DND-41 (cell line): ENCODE measurements at places on chromosomes 16 and 17.

DNA sequence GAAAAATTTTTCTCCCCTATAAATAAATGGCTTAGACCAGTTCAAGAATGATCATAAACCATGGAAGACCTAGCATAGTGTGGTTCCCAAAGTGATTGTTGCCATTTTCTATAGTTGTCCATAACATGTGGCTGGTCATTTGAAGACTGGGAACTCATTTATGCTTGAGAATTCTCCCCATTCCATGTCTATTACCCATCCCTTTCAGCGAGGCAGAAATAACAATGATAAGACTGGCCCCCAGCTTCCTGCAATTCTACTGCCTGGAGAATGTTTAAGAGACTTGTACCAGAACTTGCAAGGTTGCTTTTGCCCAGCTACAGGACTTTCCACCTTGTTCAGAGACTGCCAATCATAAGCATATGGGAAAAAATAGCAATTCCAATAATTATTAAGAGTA, 146.5 kb upstream of the CDH11 start:
- DNase-seq = no peak
- no peaks in the 10 kb centered on the region for H3K27me3 ChIP-seq
- H3K4me3 ChIP-seq = no peak overlapping the region
- no peak overlapping the region for H3K27ac ChIP-seq
- no peaks in the 10 kb centered on the region for H3K4me1 ChIP-seq
- H3K36me3 ChIP-seq = no peaks in the 10 kb centered on the region

- H3K36me3 ChIP-seq = peaks cover 73% of the 10 kb centered on the region
- peaks cover 73% of the 10 kb centered on the region for H3K4me1 ChIP-seq
- peak overlapping the region; percentile 97 for H3K4me3 ChIP-seq
- no peak for DNase-seq
These were observed 1.2 kb downstream of the DDX5 start for GRCh38 chr17:64504769-64505339.

DNA sequence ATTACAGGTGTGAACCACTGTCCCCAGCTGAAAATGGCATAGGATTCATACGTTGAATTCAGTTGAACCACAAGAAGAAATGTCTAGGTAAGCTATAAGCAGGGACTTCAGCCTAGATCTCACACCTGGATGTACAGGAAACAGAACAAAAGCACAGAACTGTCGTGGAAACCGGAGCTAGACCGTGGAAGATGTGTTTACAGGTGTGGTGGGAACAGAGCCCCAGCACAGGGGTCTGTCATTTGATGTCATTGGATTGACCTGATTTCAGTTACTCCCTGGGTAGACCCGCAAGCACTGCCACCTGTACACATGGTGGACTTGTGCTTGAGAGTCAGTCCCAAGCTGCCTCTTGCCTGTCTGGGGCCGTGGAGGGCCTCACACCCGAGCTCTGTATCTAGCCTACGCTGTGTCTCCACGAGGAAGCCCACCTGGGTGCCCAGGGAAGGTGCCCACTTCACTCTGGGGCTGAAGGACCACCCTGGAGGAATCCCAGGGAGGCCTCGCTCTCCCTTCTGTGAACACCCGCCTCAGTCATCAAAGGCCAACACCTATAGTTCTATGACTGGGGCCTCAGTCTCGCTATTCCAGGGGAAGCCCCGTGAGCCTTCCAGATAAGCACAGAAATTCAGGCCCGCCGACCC, 32.2 kb upstream of the MLKL start:
- H3K4me3 ChIP-seq = no peak overlapping the region
- no peak overlapping the region for H3K27ac ChIP-seq
- DNase-seq = no peak
- no peaks in the 10 kb centered on the region for H3K36me3 ChIP-seq

GRCh38 chr17:10757647-10758046, 27.8 kb upstream of the TMEM220 start:
- H3K4me3 ChIP-seq = no peak overlapping the region
- no peaks in the 10 kb centered on the region for H3K36me3 ChIP-seq
- no peaks in the 10 kb centered on the region for H3K27me3 ChIP-seq
- no peak overlapping the region for H3K27ac ChIP-seq

- no peaks in the 10 kb centered on the region for H3K4me1 ChIP-seq
- H3K27ac ChIP-seq = no peak overlapping the region
- no peak overlapping the region for H3K4me3 ChIP-seq
These were observed 5.8 kb downstream of the ARHGEF15 start for GRCh38 chr17:8315764-8316217.

DNA sequence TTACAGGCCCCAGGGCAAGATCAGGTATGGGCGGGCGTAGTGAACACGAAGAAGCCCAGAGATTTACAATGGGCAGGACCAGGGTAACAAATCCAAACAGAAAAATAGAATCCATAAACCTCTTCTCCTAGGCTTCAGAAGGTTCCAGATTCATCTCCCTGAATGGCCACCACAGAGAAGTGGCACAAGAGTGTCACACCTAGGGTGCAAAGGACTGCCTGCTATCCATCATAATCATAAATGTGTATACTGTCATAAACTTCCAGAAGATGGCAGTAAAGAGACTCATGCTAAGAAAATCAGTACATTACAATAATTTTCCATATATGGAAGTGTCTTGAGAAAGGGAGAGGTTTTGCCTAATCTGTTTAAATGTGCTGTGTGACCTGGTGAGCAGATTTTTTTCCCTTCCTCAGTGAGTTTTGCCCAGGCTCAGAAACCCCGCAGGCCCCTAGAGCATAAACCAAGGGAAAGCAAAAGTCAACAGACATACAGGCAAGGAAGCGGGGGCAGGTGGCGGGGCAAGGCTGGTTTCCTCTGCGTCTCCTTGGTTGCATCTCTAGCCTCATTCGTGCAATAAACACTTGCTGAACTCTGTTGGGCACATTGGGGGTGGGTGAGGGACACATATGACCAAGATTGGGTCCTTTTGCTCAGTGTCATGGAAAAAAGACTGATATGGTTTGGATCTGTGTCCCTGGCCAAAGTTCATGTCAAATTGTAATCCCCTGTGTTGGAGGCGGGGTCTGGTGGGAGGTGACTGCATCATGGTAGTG, 92.0 kb upstream of the CDH5 start:
- no peak overlapping the region for H3K27ac ChIP-seq
- H3K4me3 ChIP-seq = no peak overlapping the region
- peaks cover 11% of the 10 kb centered on the region for H3K27me3 ChIP-seq
- no peak for DNase-seq

- H3K27me3 ChIP-seq = no peaks in the 10 kb centered on the region
- peak; percentile 73 for DNase-seq
- H3K27ac ChIP-seq = peak overlapping the region; percentile 55
- H3K36me3 ChIP-seq = no peaks in the 10 kb centered on the region
- peaks cover 32% of the 10 kb centered on the region for H3K4me1 ChIP-seq
- no peak overlapping the region for H3K4me3 ChIP-seq
These were observed 90.7 kb downstream of the PITPNC1 start for GRCh38 chr17:67467500-67468455.

GRCh38 chr17:61517265-61517664, 65.0 kb downstream of the TBX4 start:
- no peaks in the 10 kb centered on the region for H3K36me3 ChIP-seq
- H3K4me3 ChIP-seq = no peak overlapping the region
- H3K27me3 ChIP-seq = peaks cover 4% of the 10 kb centered on the region
- DNase-seq = no peak
- no peak overlapping the region for H3K27ac ChIP-seq
- no peaks in the 10 kb centered on the region for H3K4me1 ChIP-seq

- peaks cover 7% of the 10 kb centered on the region for H3K4me1 ChIP-seq
- no peak overlapping the region for H3K27ac ChIP-seq
- H3K27me3 ChIP-seq = no peaks in the 10 kb centered on the region
- no peak overlapping the region for H3K4me3 ChIP-seq
- H3K36me3 ChIP-seq = no peaks in the 10 kb centered on the region
- no peak for DNase-seq
These were observed 6.6 kb upstream of the IGFBP4 start for GRCh38 chr17:40436636-40437035.

DNA sequence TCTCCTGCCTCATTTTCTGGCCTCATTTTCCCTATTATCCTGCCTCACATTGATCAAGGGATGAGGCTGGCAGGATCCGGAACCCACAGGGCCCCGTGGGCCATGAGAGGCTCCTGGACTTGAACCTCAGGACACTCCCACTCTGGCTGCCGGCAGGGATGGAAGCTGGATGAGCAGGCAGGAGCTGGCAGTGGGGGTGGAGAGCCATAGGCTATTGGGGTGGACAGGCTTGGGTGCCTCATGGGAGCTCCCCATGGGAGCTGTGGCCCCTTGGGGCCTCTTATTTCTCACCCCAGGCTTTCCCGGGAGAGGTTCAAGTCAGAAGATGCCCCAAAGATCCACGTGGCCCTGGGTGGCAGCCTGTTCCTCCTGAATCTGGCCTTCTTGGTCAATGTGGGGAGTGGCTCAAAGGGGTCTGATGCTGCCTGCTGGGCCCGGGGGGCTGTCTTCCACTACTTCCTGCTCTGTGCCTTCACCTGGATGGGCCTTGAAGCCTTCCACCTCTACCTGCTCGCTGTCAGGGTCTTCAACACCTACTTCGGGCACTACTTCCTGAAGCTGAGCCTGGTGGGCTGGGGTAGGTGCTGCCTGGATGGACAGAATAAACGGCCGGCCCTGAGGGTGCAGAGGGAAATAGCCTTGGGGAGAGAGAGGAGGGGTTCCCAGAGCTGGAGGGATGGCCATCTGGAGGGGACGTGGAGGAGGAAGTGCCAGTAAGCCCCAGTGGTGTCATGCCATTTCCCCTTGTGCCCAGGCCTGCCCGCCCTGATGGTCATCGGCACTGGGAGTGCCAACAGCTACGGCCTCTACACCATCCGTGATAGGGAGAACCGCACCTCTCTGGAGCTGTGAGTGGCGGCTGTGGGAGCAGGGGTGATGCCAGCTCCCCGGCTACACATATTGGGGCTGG, 10.7 kb upstream of the DRC7 start:
- H3K27ac ChIP-seq = no peak overlapping the region
- no peak for DNase-seq
- H3K4me1 ChIP-seq = peaks cover 6% of the 10 kb centered on the region
- H3K27me3 ChIP-seq = no peaks in the 10 kb centered on the region
- no peak overlapping the region for H3K4me3 ChIP-seq
- no peaks in the 10 kb centered on the region for H3K36me3 ChIP-seq

GRCh38 chr17:67243284-67243683, 1.7 kb downstream of the HELZ start:
- no peak overlapping the region for H3K4me3 ChIP-seq
- H3K36me3 ChIP-seq = peaks cover 41% of the 10 kb centered on the region
- H3K27ac ChIP-seq = no peak overlapping the region
- H3K27me3 ChIP-seq = no peaks in the 10 kb centered on the region

DNA sequence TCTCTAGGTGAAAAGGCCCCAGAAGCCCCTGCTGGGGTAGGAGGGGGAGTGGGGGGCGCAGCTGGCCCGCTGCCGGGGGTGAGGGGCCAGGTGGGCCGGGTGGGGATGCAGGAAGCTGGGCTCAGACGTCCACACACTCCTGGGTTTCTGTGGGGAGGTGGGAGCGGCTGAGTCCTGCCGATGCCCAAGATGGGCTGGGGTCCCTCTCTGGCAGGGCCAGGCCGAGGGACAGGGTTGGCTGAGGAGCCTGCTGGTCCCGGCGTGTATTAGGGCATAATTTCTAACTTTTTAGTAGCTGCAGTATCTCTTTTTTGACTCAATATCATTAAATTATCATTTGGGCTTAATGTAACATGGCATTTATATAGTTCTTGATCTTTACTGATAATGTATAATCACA, 121.4 kb upstream of the CORO6 start:
- no peaks in the 10 kb centered on the region for H3K27me3 ChIP-seq
- DNase-seq = no peak
- peaks cover 2% of the 10 kb centered on the region; the same call in 1 of the 2 replicates for H3K36me3 ChIP-seq
- H3K27ac ChIP-seq = no peak overlapping the region
- no peak overlapping the region for H3K4me3 ChIP-seq

DNA sequence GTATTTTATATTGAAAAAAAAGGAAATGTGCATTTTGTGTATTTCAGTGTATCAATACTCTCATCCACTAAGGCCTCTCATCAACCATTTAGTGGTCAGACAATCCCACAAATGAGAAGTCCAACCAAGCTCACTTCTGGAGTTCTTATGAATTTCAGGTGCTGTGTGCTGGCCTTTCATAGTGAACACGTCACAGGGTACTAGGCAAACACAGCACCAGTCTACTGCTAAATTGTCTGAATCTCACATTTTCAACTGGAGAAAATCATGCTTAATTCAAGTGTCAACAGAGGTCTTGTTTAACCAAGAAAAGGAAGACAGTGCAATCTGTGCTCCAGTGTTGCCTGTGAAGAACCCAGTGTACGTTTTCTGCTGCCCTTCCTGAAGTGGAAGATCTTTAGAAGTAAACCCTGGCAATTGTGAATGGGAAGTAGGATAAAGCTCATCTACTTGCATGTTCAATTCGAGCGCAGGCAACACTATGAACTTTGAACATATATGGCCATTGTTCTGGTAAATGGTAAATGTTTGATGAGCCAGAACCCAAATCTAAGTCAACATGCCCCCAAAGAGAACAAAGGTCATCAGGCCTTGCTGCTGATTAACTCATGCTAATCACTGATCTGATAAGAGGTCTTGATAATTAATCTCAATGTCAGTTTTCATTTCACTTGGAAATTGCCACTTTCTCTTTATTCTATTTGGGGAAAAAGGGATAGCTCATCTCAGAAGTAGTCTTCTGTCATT, 439.2 kb upstream of the SOX9 start:
- no peaks in the 10 kb centered on the region for H3K36me3 ChIP-seq
- H3K4me1 ChIP-seq = no peaks in the 10 kb centered on the region
- H3K27ac ChIP-seq = no peak overlapping the region
- DNase-seq = no peak

GRCh38 chr16:31460582-31461002, 1.3 kb downstream of the ARMC5 start:
- peaks cover 40% of the 10 kb centered on the region for H3K36me3 ChIP-seq
- H3K4me3 ChIP-seq = peak overlapping the region; percentile 67; the same call in 1 of the 2 replicates
- no peaks in the 10 kb centered on the region for H3K27me3 ChIP-seq

GRCh38 chr17:48462946-48463345, 32.9 kb upstream of the SKAP1 start:
- DNase-seq = no peak
- no peak overlapping the region for H3K27ac ChIP-seq
- no peaks in the 10 kb centered on the region for H3K36me3 ChIP-seq
- no peaks in the 10 kb centered on the region for H3K4me1 ChIP-seq
- H3K4me3 ChIP-seq = no peak overlapping the region

- H3K27me3 ChIP-seq = no peaks in the 10 kb centered on the region
- H3K4me3 ChIP-seq = no peak overlapping the region
- DNase-seq = no peak
- H3K27ac ChIP-seq = no peak overlapping the region
These were observed 13.3 kb upstream of the ACSF3 start for GRCh38 chr16:89080196-89080853.

DNA sequence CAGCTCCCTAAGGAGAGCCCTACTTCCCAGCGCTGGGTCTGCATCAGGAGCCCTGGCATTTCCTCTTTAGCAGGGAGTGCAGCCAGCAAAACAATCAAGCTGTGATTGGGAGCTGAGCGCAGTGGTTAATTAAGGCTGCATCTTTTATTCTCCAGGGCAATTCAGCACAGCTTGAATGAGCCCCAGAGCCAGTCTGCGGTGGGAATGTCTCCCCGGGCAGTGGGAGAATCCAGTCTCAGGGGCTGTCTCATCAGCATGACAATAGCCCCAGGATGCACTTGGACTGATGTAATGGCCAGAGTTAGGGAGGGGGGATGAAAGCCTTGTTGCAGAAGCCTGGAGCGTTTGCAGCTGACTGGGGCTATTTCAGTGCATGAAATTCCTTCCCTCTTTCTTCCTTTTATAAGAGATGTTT, 292.6 kb upstream of the SOX9 start:
- no peaks in the 10 kb centered on the region for H3K36me3 ChIP-seq
- no peaks in the 10 kb centered on the region for H3K4me1 ChIP-seq
- H3K4me3 ChIP-seq = no peak overlapping the region
- no peak overlapping the region for H3K27ac ChIP-seq
- peaks cover 3% of the 10 kb centered on the region for H3K27me3 ChIP-seq

GRCh38 chr17:1315891-1316403, 36.5 kb downstream of the TRARG1 start:
- H3K27ac ChIP-seq = no peak overlapping the region
- H3K36me3 ChIP-seq = no peaks in the 10 kb centered on the region
- DNase-seq = no peak
- no peaks in the 10 kb centered on the region for H3K27me3 ChIP-seq
- no peaks in the 10 kb centered on the region for H3K4me1 ChIP-seq
